Cardiac muscle cell (in vitro differentiated cells and primary cell): ENCODE measurements at places on chromosomes 3 and 15.
A peak's percentile ranks its signal among the peaks of the same experiment; 100 is the strongest.

- H3K27me3 ChIP-seq, result no peaks in the 10 kb centered on the region
- H3K4me3 ChIP-seq, result no peak overlapping the region
- no peak overlapping the region for H3K27ac ChIP-seq
- peak; percentile 82 for DNase-seq
These were observed 99.8 kb upstream of the CPNE4 start for GRCh38 chr3:132134611-132135010.

- peak overlapping the region; percentile 77 for H3K27ac ChIP-seq
- no peak overlapping the region for H3K4me3 ChIP-seq
- H3K27me3 ChIP-seq, result no peaks in the 10 kb centered on the region
- peaks cover 59% of the 10 kb centered on the region for H3K4me1 ChIP-seq
- H3K36me3 ChIP-seq, result no peaks in the 10 kb centered on the region
- DNase-seq, result no peak
These were observed 78.5 kb upstream of the CHD2 start for GRCh38 chr15:92821491-92822116.

DNA sequence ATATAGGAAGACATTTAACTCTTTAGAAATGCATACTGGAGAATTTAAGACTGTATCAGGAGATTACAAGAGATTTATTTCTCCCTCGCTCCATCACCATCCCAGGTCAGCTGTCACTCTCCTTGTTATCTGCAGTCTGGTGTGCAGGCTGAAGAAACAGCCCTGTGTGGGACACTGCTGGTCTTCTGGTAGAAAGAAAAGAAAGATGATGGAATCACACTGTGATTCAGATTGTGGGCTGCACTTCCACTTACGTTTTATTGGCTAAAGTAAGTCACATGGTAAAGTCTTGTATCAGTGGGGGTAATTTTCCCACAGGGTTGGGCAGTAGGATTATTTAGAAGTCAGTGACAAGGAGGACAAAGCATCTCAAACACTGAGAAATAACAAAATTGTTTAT is 18.1 kb upstream of the ATP1B3 start:
- no peak overlapping the region for H3K27ac ChIP-seq
- H3K4me1 ChIP-seq, result no peaks in the 10 kb centered on the region
- H3K4me3 ChIP-seq, result no peak overlapping the region
- H3K36me3 ChIP-seq, result no peaks in the 10 kb centered on the region

GRCh38 chr3:16606398-16606797 is 1.2 kb upstream of the DAZL start:
- H3K27me3 ChIP-seq, result no peaks in the 10 kb centered on the region
- H3K4me1 ChIP-seq, result no peaks in the 10 kb centered on the region
- H3K4me3 ChIP-seq, result no peak overlapping the region
